ENCODE measurements at places on chromosomes 4 and X.

GRCh38 chr4:62771983-62772557 lies 1571.9 kb downstream of the ADGRL3 start:
- no peak for DNase-seq

- DNase-seq: no peak
These were observed 45.5 kb downstream of the JAKMIP1 start for GRCh38 chr4:6154875-6155274.

GRCh38 chr4:159077702-159078495 lies 25.0 kb upstream of the RAPGEF2 start:
- peak; percentile 29 for DNase-seq

DNA sequence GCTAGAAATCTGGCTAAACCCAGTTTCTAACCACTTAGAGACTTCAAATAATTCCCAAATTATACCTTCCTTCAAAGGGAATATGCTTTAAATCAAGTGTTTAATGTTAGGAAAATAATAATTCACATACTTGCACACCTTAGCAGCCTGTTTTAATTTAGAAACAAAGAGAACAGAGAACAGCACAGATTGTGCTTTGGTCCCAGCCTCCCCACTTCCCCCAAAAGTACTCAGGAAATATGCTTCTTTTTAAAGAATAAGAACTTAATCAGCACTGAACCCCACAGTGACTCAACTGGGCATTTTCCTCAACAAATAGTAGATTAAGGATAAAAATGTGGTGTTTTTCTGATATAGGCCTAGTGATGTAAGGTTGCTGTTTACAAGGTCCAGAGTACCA lies 295.8 kb downstream of the GBA3 start:
- no peak for DNase-seq

DNA sequence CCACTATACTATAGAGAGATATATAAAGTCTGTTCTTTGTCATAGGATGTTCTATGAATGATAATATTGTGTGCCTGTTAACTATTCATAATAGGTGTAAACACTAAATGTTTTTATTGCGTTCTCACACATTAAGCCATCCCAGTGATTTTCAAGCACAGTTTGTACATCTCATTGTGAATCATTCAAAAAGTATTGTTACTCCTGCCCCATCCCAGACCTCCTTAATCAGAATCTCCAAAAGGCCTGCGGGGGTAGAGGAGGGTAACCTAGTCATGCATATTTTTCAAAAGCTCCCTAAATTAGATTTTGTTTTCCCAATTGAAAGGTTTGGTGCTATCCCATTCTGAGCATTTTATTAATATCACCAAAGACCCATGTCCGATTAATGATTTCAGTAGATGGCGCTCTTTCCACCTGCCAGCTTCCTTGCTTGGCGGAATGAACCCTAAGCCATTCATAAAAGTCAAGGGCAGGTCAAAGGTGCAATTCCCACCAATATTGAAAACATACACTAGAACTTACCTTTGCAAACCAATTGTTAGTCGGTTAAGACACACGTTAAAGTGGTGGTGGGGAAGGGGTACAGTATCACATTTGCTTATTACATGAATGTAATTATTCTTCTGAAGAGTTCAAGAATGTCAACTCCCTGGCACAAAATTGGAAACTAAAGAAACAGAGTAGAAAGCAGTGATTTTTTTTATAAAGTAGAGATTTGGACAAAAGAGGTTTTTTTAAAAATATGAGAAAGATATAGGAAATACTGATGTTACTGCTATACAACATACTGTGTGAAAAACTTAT lies 5.8 kb upstream of the TET2 start:
- peak; percentile 77 for DNase-seq

DNA sequence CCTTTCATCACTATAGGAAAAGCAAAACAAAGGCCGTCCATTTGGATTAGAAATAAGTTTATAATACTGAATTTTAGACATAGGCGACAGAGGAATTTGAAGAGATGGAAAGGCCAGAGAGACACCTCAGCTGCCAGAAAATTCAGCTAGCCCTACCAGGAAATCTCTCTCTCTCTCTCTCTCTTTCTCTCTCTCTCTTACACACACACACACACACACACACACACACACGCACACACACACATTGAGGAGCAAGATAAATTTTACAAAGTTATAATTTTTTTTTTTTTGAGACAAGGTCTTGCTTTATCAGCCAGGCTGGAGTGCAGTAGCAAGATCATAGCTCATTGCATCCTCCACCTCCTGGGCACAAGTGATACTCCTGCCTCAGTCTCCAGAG lies 1.4 kb downstream of the XK start:
- DNase-seq: no peak

DNA sequence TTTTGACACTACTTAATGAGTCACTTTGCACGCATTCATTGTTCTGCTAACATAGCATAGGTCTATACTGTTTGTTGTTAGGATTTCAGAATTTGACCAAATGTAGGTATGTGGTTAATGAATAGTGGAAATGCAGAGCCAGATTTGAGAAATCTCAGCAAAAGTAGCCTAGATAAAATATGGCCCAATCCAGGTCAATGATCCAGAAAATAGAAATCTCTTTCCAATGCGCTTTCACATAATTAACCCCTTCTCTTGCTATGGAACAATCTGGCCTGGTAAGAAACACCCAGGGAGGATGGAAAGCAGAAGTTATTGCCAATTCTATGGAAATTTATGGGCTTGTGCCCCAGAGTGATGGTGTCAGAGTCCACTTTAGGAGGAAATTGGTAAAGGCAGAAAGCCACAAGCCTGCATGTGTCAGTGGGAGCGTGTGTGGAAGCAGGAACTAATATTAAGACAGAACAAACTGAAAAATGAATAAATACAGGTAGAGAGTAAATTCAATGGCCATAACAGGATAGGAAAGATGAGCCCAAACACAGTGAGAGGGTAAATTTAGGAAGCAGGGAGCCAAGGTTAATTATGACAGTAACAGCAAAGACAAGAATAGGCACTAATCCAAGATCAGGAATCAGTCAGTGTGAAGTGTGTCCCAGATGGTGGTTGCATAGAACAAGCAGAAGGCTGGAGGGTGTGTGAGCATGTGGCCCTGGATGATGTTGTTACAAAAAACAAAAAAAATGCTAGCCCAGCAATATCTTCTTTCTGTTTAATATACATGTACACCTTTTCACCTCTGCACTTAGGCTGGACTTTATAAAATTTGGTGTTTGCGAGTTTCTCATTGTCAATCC lies 102.9 kb downstream of the SYTL5 start:
- no peak for DNase-seq

DNA sequence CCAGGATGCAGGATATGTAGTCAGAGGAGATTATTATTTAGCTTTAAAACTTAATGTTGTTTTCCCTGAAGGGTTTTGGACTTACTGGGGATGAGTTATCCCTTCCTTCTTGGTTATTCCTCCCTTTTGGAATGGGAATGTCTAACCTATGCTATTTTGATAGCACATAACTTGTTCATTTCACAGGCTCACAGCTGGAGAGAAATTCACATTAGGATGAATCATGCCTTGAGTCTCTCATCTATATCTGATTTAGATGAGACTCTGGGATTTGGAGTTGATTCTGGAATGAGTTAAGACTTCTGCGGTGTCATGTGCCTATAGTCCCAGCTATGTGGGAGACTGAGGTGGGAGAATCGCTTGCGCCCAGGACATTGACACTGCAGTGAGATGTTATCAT lies 81.1 kb downstream of the ATP11C start:
- DNase-seq: no peak

DNA sequence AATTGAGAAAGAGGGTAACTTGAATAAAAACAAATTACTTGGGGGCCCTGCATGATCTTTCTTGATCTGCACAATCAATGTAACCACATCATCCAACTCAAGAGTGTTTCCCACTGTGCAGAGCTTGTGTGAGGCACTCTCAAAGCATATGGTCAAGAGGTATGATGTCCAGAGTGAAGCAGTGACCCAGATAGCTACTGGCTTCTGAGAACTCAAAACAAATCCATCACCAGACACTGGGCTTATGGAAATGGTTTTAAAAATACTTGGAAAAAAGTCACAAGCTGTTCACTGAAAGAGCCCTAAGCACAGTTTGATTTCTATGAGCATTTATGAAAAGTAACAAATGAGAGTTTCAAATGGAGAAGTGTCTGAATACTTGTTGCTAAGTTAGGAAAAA lies 361.0 kb downstream of the GRXCR1 start:
- no peak for DNase-seq

DNA sequence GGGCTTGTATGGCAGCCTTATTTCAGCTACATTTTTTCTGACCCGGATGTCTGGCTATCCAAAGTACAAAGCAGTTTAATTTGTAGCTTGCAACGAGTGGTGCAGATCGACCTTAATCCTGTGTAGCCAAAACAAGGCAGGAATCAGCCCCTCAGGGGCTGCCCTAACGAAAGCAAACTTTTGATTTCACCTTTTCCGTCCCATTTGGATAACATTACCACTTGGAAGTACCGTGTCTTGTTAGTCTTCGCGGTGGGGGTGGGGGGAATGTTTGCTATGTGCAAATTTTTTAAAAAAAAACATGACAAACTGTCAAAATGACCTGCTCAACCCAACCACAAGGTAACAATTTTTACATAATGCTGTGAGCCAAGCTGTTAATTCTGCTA lies 766 bp upstream of the DNAJB14 start:
- no peak for DNase-seq

DNA sequence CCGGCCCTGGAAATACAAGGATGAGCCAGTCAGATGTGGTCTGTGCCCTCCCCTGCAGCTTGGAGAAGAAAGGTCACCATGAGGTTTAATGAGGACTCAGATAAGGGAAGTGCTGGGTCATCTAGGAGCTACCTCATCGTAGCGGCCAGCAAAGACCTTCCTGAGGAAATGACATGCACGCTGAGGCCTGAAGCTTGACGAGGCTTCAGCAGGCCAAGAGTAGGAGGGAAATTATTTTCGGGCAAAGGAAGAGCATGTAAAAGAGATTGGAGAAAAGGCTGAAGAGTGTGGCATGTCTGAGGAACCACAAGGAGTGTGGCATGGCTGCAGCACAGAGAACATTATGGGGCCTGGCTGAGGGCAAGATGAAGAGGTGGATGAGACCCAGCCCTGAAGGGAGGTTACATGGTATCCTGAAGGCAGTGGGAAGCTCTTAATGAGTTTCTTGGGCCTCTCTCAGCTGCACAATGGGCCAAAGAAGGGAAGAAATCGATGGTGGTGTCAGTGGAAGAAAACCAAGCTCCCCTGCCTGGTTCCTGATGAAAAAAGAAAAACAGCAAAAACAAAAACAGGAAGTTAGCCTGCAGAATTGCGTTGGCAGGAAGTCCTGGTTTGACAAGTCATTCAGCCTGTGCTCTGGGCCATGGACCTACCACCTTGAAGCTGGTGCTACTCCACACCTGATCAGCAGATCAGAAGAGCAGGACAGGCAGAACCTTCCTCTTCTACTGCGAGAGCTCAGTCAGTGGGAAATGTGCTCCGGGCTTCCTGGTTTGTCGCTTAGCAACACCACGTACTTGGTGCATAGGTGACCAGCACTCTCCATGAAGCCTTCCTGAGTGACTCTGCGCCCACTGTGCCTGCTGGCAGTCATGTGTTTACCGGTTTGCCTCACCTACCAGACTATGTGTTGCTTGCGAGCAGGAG lies 134.5 kb upstream of the KLF3 start:
- peak; percentile 64 for DNase-seq

DNA sequence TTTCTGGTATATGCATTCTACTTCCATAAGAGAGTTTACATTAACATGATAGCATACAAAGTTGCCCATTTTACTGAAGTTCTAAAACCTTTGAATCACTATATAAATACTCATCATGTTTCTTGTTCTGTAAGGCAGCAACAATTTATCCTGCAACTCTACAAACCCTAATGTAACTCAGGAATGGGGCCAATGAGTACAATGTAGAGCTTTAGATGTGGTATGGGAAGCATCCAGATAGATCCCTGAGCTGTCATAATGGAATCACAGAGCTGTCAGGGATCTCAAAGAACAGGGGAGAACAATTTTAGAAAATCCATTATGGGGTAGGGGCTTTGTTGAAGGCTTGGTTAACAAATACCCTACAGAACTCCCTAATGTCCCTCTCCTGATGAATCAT lies 88.5 kb downstream of the DCUN1D4 start:
- no peak for DNase-seq

- DNase-seq: no peak
These were observed 27.3 kb downstream of the PTPN13 start for GRCh38 chr4:86621435-86621834.

DNA sequence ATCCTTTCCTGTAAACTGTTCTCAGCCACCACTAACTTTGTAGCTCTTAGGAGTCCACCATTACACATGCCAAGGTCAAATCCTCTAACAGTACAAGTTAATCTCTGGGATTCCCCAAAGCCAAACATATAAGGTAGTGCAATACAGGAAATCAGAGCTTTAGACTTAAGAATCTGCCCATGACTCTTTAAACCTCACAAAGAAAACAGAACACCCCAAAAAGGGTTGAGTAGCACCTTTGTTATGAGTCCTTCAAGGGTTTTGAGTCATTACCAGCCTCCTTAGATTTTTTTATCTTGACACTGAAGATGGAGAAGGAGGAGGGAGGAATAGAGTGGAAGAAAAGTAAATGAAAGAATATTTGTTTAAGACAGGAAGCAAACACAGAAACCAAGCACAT lies 243.9 kb upstream of the SPANXN1 start:
- no peak for DNase-seq

DNA sequence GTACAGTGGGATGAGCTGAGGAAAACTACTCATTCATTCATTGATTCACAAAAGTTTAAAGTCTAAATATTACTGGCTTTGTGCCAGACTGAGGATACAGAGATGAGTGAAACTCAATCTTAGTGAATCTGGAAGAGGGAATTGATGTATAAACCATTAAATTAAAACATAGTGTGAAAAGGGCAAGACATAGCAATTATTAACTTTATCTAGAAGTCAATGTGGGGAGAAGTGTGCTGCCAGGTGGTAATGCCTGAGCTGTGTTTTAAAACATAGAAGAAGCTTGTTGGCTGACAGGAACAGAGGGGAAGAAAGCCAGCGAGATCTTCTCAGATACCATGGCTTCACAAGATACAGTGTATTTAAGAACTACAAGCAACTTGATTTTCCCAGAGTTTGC lies 153.4 kb downstream of the BMPR1B start:
- DNase-seq: no peak

GRCh38 chr4:24210332-24210902 lies 320.6 kb upstream of the PPARGC1A start:
- no peak for DNase-seq

GRCh38 chr4:186726426-186727168 lies 2.9 kb upstream of the FAT1 start:
- no peak for DNase-seq

- DNase-seq: no peak
These were observed 229.1 kb upstream of the FSTL5 start for GRCh38 chr4:162392946-162393345.

GRCh38 chrX:20906571-20906970 lies 467.6 kb upstream of the CNKSR2 start:
- no peak for DNase-seq

GRCh38 chr4:53559021-53559620 lies 32.2 kb downstream of the LNX1 start:
- no peak for DNase-seq

GRCh38 chr4:110793381-110793801 lies 170.5 kb upstream of the PITX2 start:
- no peak for DNase-seq

DNA sequence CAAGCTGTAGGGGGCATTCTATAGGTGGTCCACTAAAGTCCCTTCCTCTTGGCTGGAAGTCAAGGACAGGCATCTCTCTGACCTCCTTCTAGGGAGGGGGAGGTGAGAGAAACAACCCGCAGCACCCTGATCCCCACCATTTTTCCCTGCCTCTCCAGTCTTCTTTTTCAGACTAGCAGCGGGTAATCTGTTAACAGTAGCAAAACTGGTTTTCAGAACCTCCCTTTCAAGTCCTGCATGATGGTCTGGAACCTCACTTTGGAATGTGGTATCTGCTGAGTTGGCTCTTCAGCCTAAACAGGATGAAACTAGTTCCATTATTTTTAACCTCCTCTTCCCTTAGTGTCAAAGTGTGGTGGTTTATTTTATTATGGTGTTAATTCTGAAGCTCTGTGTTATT lies 196.0 kb downstream of the NWD2 start:
- DNase-seq: no peak
